ENCODE measurements at places on chromosomes 1 and 21. TPM values are rescaled to one million over a fixed set of nuclear protein-coding genes. Genes with fewer than 3 reads are reported as not detected.

Gene CFAP126
- total RNA-seq: not detected

Gene LRRC53
- not detected for total RNA-seq

Gene MPL
- total RNA-seq: not detected

DNA sequence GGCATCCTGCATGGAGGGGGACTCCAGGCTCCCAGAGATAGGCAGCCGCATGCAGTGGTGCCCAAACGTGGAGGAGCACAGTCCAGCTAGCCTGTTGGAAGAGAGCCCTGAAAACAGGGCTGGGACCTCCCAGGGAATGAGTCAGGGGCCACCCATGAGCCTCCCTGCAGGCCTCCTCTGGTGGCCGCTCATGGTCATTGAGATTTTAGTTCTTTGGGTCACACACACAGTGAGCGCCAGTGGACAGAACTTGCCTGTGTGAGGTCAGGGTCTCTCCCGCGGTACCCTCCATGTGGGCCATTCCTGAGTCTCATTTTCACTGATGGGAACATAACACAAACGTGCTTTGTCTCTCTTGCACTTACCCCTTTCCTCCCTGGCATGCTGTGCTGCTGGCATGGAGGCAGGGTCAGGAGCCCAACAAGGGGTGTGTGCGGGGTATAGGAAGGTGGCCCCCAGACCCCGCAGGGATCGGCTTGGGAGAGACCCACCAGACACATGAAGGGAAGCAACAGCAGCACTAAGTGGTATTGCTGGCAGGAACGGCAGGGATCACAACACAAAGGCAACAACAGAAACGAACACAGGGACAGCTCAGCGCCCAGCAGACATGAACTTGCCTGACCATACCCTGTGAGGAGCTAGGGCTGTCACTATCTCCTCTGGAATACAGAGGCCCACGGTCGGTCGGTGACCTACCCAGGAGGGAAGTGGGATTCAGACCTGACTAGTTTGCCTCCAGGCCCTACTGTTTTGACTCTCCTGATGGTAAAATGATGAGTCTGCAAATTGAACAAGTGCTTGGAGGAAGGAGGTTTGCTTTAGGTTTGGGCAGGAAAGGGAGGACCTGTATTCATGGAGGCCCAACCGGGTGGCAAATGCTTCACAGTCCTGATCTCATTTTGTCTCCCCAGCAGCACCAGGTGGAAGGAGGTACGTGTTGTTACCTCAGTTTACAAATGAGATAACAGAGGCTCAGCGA lies 31.8 kb downstream of the ABCG1 start:
- H3K4me3 ChIP-seq: no peak overlapping the region
- no peak overlapping the region for H3K27ac ChIP-seq
- no peak for DNase-seq
- H3K4me1 ChIP-seq: peaks cover 9% of the 10 kb centered on the region
- H3K27me3 ChIP-seq: no peaks in the 10 kb centered on the region

DNA sequence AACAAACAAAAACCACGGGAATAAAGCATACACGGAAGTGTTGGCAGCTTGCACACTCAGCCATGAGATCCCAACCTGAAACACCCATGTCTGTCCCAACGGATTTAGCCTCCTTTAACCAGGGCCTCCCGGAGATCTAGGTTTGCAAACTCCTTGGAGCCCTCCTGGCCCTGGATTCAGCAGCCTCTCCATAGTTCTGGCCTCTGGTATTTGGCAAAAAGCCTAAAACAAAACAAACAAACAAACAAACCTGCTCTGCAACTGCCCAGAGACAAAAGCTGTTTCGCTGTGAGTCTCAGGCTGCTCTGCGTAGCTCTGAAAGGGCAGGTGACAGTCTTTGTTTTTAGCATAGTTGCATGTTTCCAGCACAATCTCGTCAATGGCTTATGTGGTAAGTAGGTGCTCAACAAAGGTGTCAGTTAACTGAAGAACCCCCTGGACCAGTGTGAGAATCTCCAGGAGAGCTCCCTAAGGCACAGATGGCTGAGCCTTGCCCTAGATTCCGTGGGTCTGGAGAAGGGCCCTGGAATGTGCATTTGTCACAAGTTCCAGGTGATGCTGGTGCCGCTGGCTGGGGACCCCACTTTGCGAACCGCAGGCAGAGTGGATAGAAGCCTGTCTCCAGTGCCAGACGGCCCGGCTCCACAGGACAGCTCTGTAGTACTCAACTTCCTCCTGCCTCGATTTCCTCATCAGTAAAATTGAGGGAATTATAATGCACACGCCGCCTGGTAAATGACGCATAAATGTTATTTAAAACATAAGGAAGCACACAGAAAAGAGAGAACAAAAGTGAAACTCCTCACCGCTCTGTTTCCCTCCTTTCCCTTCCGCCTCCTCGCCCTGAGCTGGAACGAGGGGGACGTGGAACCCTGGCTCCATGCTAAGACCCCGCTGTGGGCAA lies 86.2 kb downstream of the RIPK4 start:
- H3K27me3 ChIP-seq: peaks cover 5% of the 10 kb centered on the region
- no peak for DNase-seq
- no peaks in the 10 kb centered on the region for H3K36me3 ChIP-seq
- H3K4me1 ChIP-seq: no peaks in the 10 kb centered on the region
- H3K4me3 ChIP-seq: no peak overlapping the region
